ENCODE measurements at places on chromosomes 1 and 21. TPM values are rescaled to one million over a fixed set of nuclear protein-coding genes. Genes with fewer than 3 reads are reported as not detected.

Gene TMCC2
- total RNA-seq, result 6.2 TPM

Gene AADACL3
- not detected for total RNA-seq

GRCh38 chr1:81406292-81406999, 394.3 kb upstream of the ADGRL2 start:
- H3K27me3 ChIP-seq, result no peaks in the 10 kb centered on the region
- H3K4me3 ChIP-seq, result no peak overlapping the region
- DNase-seq, result no peak
- no peak overlapping the region for H3K27ac ChIP-seq
- H3K36me3 ChIP-seq, result no peaks in the 10 kb centered on the region

DNA sequence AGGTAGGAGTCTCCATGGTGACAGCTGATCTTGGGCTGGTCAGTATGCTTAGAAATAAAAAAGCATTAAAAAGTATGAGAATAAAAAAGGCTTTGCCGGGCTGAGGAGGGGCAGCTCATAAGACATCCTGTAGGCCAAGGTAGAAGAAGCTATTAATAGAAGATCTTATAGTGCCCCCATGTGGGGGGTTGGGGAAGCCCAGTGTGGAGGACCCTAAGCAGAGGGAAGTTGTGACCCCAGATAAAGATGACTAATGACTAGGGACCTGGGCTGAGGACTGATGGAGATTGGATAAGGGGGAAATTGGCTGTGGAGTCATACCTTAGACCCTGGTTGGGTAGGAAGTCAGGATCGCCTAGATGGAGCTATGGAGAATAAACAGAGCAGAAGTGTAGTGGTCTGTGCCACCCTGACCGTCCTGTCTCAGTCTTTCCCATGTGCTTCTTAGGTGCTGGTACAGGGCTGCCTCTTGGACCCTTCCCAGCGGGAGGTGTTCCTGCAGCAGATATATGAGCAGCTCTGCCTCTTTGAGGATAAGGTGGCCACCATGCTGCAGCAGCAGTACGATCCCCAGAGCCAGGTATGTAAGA, 25.0 kb downstream of the SZT2 start:
- no peaks in the 10 kb centered on the region for H3K4me1 ChIP-seq
- H3K27ac ChIP-seq, result no peak overlapping the region
- H3K27me3 ChIP-seq, result no peaks in the 10 kb centered on the region
- peaks cover 10% of the 10 kb centered on the region for H3K36me3 ChIP-seq

DNA sequence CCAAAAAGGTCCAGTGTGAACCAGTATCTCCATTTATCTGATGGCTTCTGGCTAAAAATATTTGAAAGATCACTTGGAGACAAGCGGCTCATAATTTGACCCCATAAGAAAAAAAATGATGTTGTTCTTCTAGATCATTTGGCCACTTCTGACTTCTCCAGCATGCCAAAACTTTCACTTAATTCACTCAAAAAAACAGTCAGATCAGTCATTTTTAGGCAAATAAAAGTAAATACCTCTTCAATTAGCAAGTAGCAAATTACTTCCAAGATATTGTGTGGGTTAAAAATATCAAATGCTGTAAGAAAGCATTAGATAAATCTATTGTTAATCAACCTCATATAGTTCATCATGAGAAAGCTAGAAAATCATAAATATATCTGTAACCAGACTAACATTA, 106.0 kb downstream of the ZC3H11B start:
- no peak for DNase-seq
- H3K27me3 ChIP-seq, result no peaks in the 10 kb centered on the region
- H3K4me3 ChIP-seq, result no peak overlapping the region
- no peak overlapping the region for H3K27ac ChIP-seq
- H3K4me1 ChIP-seq, result no peaks in the 10 kb centered on the region

Gene PPP2R5A
- total RNA-seq, result 45.3 TPM

Gene MARK1
- total RNA-seq, result 13.5 TPM

GRCh38 chr1:214318356-214318755, 37.4 kb downstream of the SMYD2 start:
- H3K36me3 ChIP-seq, result peaks cover 3% of the 10 kb centered on the region
- no peak overlapping the region for H3K4me3 ChIP-seq
- H3K27ac ChIP-seq, result no peak overlapping the region
- DNase-seq, result no peak

GRCh38 chr21:25643486-25643885, 4.4 kb downstream of the JAM2 start:
- no peak overlapping the region for H3K4me3 ChIP-seq
- H3K27ac ChIP-seq, result no peak overlapping the region
- DNase-seq, result no peak

DNA sequence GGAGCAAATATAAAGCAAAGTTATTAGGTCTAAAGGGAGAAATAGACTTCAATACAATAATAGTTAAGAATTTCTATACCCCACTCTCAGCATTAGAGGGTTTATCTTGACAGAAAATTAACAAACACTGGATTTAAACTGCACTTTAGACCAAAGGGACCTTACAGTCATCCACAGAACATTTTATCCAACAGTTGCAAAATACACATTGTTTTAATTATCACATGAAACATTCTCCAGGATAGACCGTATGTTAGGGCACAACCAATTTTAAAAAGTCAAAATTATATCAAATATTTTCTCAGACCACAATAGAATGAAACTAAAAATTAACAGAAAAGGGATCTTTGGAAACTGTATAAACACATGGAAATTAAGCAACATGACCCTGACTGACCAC, 384.5 kb upstream of the C1orf87 start:
- DNase-seq, result no peak
- no peak overlapping the region for H3K4me3 ChIP-seq
- H3K27ac ChIP-seq, result no peak overlapping the region

GRCh38 chr1:229888561-229889001, 178.5 kb upstream of the GALNT2 start:
- no peaks in the 10 kb centered on the region for H3K27me3 ChIP-seq
- H3K36me3 ChIP-seq, result no peaks in the 10 kb centered on the region
- no peak overlapping the region for H3K27ac ChIP-seq
- peaks cover 4% of the 10 kb centered on the region for H3K4me1 ChIP-seq
- no peak for DNase-seq

DNA sequence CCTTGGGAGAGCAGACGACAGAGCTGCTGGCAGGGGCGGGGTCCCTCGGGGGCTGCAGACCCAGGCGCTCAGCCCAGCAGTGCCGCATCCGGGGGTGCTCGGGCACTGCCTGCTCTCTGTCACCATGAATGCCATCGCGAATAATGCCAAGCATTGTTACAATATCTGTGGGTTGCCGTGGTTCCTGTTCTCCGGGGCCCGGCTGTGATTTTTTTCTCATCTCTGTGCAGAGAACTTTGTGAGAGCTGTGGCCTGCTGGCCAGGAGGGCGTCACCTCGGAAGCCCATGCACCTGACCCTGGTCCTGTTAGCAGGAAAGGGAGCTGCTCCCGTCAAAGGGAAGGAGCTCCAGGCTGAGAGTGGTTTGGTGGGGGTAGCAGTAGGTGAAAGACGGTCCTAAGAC, 70.4 kb downstream of the PRDM16 start:
- no peak overlapping the region for H3K27ac ChIP-seq
- DNase-seq, result no peak
- H3K4me3 ChIP-seq, result no peak overlapping the region
- H3K27me3 ChIP-seq, result no peaks in the 10 kb centered on the region
- H3K36me3 ChIP-seq, result no peaks in the 10 kb centered on the region
- no peaks in the 10 kb centered on the region for H3K4me1 ChIP-seq

Gene SPATA1
- 1.9 TPM for total RNA-seq

DNA sequence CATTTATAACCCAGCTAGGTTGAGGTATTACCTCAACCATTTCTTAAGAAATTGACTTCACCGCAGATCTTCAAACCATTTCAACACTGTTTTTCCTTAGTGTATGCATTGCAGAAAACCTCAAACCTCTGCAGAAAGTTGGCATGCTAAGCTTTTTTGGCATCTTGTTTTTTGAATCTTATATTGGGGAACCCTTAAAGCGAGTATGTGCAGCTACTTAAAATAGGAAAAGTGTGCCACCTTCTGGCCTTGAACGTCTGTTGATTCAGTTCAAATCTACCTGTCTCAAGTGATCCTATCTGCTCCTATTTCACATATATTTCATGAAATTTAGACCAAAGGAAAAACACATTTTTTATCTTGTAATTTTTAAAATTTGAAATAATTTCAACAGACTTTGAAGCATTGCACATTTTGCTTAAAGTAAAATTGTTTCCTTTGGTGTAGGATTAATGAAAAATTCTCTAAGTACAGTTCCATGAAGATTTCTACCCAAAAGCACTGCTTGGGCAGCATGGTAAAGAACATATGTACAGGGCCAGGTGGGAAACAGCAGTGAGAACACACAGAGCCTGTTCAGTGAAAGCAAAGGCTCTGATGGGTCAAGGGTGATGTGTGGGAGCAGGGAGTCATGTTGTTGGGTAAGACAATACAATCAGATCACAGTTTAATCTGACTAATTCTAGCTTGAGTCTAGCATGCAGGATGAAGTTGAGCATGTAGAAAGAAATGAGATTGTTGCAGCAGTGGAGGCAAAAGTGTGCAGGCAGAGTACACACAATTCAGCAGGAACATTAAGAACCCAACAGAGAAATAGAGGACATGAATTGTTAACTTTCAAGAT, 17.2 kb downstream of the HENMT1 start:
- H3K27ac ChIP-seq, result no peak overlapping the region
- no peaks in the 10 kb centered on the region for H3K36me3 ChIP-seq
- H3K27me3 ChIP-seq, result no peaks in the 10 kb centered on the region
- H3K4me1 ChIP-seq, result no peaks in the 10 kb centered on the region

Gene STXBP3
- 67.0 TPM for total RNA-seq

DNA sequence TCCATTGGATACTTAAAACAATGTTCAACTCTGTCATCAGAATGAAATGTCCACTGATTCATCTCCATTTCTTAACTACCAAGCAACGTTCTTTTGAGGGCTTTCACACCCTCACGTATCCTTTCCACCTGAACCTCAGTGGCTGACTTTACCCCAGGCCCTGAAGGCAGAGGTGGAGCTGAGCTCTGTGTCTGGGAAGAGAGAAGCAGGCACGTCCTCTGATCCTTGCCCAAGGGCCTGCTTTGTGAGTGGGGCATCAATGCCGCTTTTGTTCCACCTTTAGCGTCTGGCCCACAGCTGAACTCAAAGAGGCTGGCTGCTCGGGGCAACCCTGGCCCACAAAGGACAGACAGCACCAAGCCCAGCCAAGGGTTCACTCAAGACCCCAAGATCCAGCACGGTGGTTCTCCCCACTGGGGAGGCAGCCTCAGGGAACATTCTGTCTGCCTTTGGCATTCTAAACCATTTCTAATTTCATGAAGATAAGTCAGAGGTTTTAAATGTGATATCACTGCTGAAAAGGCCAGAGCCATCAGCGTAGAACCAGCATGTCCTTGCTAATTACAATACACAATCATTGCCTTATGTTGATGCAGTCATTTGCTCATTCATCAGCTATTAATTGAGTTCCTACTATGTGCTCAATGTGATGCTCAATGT, 126.0 kb upstream of the UBE2U start:
- no peak for DNase-seq
- peaks cover 4% of the 10 kb centered on the region for H3K4me1 ChIP-seq
- H3K27me3 ChIP-seq, result no peaks in the 10 kb centered on the region
- H3K27ac ChIP-seq, result no peak overlapping the region
- no peak overlapping the region for H3K4me3 ChIP-seq

DNA sequence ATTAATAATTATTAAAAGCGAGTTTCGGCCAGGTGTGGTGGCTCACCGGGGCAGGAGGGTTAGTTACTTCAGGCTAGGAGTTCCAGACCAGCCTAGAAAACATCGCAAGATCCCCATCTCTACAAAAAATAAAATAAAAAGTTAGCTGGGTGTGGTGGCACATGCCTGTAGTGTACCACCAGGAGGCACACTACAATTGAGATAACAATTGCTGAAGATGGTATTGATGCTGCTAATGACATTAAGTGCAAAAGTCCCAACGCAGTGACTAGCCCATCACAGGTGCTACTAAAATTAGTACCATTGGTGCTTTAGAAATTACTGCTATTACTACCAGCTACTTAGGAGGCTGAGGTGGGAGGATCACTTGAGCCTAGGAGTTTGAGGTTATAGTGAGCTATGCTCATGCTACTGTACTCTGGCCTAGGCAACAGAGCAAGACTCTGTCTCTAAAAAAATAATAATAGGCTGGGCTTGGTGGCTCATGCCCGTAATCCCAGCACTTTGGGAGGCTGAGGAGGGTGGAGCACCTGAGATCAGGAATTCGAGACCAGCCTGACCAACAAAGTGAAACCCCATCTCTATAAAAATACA, 156.6 kb downstream of the GREM2 start:
- no peaks in the 10 kb centered on the region for H3K4me1 ChIP-seq
- no peak overlapping the region for H3K27ac ChIP-seq
- no peaks in the 10 kb centered on the region for H3K36me3 ChIP-seq
- no peak overlapping the region for H3K4me3 ChIP-seq
- H3K27me3 ChIP-seq, result no peaks in the 10 kb centered on the region
- no peak for DNase-seq

- no peak overlapping the region for H3K4me3 ChIP-seq
- H3K27me3 ChIP-seq, result no peaks in the 10 kb centered on the region
- H3K36me3 ChIP-seq, result no peaks in the 10 kb centered on the region
- H3K4me1 ChIP-seq, result peaks cover 4% of the 10 kb centered on the region
Observed at GRCh38 chr1:161970633-161971032, 53.0 kb downstream of the OLFML2B start.

DNA sequence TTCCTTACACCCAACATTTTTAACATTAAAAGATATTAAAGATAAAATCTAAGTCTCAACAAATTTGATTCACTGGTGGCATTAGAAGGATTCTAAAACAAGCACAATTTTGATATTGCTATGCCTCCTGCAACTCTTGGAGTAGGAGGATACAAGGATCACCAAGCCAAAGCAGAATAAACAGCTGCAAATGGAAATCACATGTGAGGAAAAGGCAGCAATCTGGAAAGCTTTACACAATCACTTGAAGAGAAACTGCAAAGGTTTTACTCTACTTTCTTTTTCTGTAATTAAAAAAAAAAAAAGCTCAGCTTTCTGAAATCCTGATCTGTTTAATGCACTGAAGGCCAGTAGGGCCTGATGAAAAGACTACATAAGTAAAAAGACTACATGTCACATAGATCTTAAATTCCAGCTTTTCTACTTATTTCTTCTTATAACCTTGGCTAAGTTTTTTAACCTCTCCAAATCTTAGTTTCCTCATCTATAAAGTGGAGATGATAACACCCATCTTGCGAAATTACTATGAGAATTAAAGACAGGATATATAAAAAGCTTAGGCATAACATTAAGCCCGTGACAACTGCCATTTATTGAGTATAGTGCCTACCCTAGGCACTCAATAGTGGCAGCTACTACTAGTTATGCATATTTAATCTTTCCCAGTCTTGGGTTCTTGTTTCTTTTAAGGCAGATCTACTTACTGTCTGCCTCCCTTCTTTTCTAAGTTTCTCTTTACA, 73.5 kb downstream of the EPS15 start:
- no peaks in the 10 kb centered on the region for H3K36me3 ChIP-seq
- no peak for DNase-seq
- H3K4me3 ChIP-seq, result no peak overlapping the region
- no peaks in the 10 kb centered on the region for H3K27me3 ChIP-seq
- no peaks in the 10 kb centered on the region for H3K4me1 ChIP-seq

DNA sequence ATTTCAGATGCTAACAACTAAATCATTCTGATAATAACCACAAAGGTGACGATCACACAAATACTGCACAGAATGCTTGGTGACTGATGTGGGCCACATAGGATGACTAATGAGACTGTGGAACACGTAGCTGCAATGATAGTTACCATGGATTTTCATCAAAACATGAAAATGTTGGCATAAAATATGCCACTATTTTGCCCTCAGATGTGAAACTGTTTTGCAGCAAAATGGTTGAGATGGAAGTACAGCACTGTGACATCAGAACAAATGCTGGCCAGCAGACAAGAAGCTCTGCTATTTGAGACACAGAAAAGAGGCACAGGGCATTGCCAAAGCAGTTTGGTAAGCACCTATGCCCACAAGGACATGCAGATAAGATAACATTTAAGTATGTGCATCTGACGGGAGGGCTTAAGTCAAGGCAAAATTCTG, 83.8 kb downstream of the NIBAN1 start:
- peak overlapping the region; percentile 90 for H3K27ac ChIP-seq
- no peak overlapping the region for H3K4me3 ChIP-seq
- no peaks in the 10 kb centered on the region for H3K27me3 ChIP-seq
- peaks cover 3% of the 10 kb centered on the region for H3K4me1 ChIP-seq

All from aorta (tissue), 5 donors.